H1 (cell line): ENCODE measurements at places on chromosomes 6 and 20. TPM values are rescaled to one million over a fixed set of nuclear protein-coding genes. Genes with fewer than 3 reads are reported as not detected.

DNA sequence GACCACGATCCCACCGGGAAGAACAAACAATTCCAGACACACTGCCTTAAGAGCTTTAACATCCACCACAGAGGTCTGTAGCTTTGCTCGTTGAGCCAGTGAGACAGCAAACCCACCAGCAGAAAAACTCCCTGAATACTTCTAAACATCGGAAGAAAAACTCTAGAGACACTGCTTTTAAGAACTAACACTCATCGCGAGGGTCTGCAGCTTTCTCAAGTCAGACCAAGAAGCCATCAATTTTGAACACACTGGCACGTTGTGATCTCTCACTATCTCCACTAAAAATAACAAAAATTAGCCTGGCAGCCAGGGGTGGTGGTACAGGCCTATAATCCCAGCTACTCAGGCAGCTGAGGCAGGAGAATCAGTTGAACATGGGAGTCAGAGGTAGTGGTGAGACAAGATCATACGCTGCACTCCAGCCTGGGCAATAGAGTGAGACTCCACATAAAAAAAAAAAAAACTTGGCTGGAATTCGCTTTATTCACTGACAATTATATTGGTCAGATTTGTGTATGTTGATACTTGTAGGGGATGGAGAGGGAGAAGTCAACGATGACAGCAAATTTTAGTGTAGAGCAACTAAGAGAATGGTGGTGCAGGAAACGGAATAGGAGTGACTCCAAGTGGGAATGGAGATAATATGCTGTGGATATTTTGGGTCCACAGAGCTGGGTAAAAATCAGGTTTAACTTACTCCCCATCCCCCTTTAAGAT lies 860 bp upstream of the TMEM14C start:
- DNase-seq = no peak

DNA sequence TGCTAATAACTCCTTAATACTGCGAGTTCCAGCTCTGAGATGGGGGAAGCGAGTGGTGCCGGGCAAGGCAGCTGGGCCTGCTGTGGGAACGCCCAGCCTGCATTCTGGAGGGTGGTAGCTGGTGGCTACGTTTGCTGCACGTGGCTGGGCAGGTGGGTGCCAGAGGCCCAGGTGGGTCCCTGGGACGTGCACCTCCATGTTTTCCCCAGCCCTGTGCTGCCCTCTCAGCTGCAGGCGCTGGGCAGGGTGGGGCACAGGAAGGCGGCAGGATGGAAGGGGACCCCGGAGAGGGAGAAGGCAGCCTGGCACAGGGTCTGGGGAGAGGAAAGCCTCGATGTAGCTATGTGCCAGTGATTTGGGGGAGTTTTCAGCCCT lies 388.8 kb downstream of the CDH4 start:
- no peak for DNase-seq

GRCh38 chr6:5665173-5665572 lies 341.6 kb downstream of the NRN1 start:
- no peak for DNase-seq

- DNase-seq = peak; percentile 85
Observed at GRCh38 chr20:9838378-9839295, at the start of gene PAK5. Gene PAK5 (minus strand): TSS chr20:9839076. CDS start chr20:9644328, 194,748 bp downstream.

- no peak for DNase-seq
Observed at GRCh38 chr20:25031241-25031640, 26.7 kb downstream of the ACSS1 start.

- no peak for DNase-seq
Observed at GRCh38 chr6:55524441-55524840, 54.6 kb downstream of the HMGCLL1 start.

- DNase-seq = no peak
Observed at GRCh38 chr20:50554694-50555579, 44.8 kb downstream of the PTPN1 start.

GRCh38 chr6:44235891-44236516 lies 10.9 kb upstream of the HSP90AB1 start:
- peak; percentile 68 for DNase-seq

DNA sequence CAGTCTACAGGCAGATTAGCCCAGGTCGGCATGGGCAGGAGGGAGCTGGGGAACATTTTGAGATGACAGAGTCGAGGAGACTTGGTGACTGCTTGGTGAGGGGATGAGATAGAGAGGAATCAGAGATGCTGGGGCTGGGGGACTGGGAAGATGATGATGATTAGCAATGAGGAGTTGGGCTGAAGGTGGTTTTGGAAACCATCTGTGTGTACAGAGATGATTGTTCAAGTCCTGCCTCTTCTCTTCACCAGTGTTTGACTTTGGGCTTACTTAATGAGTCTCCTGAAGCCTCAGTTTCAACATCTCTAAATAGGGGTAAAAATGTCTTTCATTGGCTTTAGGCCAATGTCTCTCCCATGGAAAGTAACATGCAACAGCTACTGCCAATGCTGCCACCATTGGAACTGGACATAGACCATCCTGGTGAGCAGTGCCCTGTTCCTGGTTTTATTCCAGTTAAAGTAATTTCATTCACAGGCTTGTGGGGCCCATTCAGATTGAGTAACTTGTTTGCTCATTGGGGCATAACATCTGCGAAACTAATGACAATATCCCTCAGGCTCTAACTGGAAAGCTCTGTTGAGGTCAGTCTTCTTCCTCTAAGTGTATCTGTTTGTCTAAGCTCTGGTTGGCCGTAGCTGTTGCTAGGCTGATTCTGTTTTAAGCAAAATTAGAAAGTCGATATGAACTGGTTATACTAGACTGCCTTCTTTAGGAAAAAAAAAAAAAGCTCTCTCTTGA lies 99.1 kb downstream of the ARMC2 start:
- no peak for DNase-seq

DNA sequence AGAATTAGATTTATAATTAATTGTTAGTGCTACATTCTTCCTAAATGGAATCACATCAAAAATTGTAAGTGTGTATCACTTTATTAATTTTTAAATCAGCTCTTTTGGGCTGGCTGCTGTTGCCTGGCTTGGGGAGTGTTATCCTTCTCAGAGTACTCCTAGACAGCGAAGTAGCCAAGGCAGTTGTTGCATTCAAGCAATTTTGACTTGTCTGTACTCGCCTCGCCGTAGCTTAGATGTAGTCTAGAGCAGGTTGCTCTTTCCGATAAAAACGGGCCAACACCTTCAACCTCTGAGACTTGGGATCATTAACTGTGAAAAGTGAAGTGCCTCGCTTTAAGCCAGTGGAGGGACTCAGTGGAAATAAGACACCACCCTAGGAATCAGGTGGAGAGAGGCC lies 151.3 kb downstream of the FARS2 start:
- no peak for DNase-seq

DNA sequence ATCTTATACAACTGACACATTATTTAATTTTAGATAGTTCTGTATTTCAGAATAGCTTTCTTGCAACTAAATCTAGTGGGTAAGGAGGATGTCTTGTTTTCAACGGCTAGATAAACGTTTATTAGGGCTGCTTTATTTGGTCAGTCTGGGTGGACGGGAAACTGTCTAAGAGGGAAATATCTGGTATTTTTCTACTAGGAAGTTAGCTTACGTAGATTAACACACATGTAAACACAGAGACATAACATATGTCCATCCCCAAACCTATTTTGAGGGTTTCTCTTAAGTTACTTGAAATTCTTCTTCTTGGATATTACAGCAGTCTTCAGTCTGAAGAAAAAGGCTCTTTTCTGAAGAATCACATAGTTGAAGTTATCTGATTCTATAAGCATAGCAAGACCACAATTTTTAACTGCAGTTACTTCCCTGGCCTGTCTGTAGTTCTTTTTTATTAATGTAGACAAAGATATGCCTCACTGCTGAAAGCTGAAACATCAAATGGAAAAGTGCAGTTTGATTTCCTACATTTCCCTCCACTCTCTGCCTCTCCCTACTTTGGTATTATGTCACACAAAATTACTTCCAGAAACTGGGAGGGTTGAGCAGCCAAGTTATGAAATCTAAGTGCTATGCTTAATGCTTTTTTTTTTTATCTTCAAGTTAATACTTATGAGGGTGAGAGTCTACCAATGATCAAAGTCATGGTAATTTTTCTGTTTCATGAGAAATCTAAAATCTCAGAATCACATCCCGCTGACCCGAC lies 37.4 kb downstream of the PLAGL1 start:
- DNase-seq = no peak

GRCh38 chr6:162922563-162923166 lies 194.9 kb downstream of the PACRG start:
- DNase-seq = no peak

Gene EYA4
- polyA plus RNA-seq = 0.06 and 0.09 TPM in 2 replicates

Gene SNTA1
- 8.0 and 9.0 TPM in 2 replicates for polyA plus RNA-seq

Gene MYL9
- polyA plus RNA-seq = 26.8 and 33.6 TPM in 2 replicates

Gene SLC22A7
- not detected in 2 replicates for polyA plus RNA-seq

Gene CTAGE9
- polyA plus RNA-seq = not detected in 2 replicates

Gene SEMG1
- polyA plus RNA-seq = 0.64 and 3.0 TPM in 2 replicates

Gene PNISR
- 40.2 and 41.1 TPM in 2 replicates for polyA plus RNA-seq

Gene SMAP1
- polyA plus RNA-seq = 13.7 and 18.8 TPM in 2 replicates

Gene TGM2
- 0.86 and 1.5 TPM in 2 replicates for polyA plus RNA-seq

Gene RAB23
- polyA plus RNA-seq = 2.4 and 6.5 TPM in 2 replicates

Gene IFNGR1
- 6.6 and 9.7 TPM in 2 replicates for polyA plus RNA-seq
